ENCODE measurements at places on chromosomes 7 and 10.

DNA sequence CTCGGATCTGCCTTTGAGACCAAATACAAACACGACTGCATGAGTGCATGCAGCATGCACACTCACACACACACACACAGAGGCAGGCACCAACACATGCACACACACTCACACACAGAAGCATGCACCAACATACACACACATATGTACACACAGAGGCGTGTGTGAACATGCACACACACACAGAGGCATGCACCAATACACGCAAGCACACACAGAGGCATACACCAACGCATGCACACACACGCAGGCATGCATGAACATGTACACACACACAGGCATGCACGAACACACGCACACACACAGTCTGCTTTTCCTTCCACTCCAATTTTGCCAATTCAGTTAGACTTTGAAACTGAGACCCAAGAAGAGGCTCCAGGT lies 67.3 kb upstream of the COL13A1 start:
- no peak for DNase-seq

- no peak for DNase-seq
These were observed 242.8 kb downstream of the BAMBI start for GRCh38 chr10:28920091-28920490.

- DNase-seq = peak; percentile 47
These were observed 7.2 kb downstream of the DLX5 start for GRCh38 chr7:97017192-97018125.

- DNase-seq = no peak
These were observed 269.7 kb upstream of the HABP2 start for GRCh38 chr10:113283189-113283588.

- no peak for DNase-seq
These were observed 762.0 kb downstream of the SORCS1 start for GRCh38 chr10:106402458-106402857.

- DNase-seq = no peak
These were observed 157.2 kb downstream of the CHRM2 start for GRCh38 chr7:137025469-137026175.

DNA sequence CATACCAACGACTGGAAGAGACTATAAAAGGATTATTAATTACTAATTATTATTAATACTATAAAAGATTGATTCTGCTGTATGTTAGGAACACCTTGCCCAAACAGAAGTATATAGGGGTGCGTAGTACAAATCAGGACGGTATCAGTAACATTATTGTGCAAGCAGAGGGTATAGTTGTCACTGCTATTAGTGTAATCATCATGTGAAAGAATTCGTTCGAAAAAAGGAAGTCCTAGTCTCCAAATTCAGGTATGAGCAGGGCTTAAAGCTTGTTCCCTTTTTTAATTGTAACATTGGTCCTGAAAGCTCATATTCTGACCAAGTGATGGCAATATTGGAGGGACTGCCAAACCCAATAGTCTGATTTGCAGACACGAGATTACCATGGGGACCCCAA lies 81.8 kb downstream of the THSD7A start:
- no peak for DNase-seq

All from vagina (tissue), 2 donors.